RPMI7951 (cell line): ENCODE measurements at places on chromosomes 5 and 9. TPM values are rescaled to one million over a fixed set of nuclear protein-coding genes. Genes with fewer than 3 reads are reported as not detected.
A peak's percentile ranks its signal among the peaks of the same experiment; 100 is the strongest.

Gene PDE8B
- not detected in 2 replicates for total RNA-seq

- DNase-seq = peak; percentile 55
These were observed 133.0 kb downstream of the C9orf50 start for GRCh38 chr9:129487658-129488483.

GRCh38 chr9:76818271-76818670 lies 54.0 kb downstream of the PCA3 start:
- DNase-seq = peak; percentile 98

Gene CD74
- total RNA-seq = 38.7 and 53.3 TPM in 2 replicates

Gene TMEM167A
- total RNA-seq = 117 and 145 TPM in 2 replicates

DNA sequence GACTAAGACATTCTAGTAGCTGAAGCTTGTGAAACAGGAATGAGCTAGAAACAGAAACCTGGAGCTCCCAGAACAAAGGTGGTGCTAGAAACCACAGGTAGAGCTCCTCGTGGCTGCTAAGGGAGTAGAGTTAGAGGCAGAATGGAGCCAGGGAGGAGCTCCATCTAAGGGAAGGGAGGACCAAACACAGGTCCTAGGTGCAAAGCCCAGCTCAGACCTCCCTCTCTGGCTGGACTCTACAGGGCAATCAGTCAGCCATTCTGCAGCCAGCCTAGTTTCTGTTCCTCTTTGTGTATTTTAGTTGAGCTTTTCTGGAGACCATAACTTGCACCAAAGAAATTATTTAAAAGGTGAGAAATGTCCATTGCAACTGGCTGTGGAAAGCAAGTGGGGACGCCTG lies 70.4 kb downstream of the CRB2 start:
- no peak for DNase-seq

DNA sequence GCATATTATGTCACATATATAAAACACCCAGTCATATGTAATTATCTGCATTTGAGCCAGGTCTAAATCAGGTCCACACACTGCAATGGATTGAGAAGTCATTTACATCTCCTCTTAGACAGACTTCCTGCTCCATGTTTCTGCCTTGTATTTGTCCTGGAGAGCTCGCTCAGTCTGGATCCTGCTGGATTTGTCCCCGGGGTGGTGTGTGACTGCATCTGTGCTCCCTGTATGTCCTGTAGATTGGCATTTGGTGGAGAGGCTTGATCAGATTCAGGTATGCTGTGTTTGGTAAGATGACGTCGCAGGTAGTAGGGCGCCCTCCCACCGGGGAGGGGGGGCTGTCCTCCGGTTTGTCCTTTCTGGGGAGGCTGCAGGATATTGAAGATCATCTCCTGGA lies 33.6 kb upstream of the IER5L start:
- no peak for DNase-seq

DNA sequence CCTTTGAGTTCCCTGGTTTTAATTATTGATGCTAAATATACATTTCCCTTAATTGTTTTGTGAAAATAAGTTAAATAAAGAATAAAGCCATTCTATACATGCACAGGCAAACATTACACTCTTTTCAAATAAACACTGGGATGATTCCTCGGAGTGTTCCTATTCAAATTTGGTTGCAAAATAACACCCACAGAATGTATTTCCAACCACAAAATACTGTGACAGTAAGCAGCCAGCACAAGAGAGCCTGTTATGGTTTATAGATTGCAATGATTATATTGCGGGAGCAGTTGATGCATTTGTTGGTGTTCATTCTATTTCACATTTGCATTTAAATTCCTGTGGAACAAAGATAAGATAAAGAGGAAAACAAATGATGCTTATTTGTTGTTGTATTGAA lies 632.6 kb upstream of the WWC1 start:
- DNase-seq = no peak

Gene RNF183
- total RNA-seq = not detected in 2 replicates

DNA sequence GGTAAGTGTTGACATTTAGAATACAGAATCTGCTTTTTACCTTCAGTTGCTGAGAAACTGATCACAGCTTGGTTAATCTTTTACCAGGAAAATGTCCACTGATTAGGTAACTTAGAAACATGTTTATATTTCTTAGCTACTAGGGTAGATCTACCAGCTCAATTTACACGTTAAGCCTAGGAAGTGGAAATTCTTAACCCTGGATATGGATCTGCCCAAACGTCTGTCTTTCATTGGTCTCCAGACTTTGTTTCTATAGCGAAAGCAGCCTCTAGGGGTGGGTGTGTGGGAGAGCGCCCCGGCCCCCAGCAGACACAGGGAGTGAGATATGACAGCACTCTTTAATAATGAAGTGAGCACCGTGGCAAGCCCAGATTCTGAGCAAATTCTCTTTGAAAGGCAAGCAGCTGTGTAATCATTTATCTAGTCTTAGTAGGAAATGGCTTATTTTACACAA lies 141.6 kb upstream of the ZNF608 start:
- DNase-seq = peak; percentile 36

GRCh38 chr5:115666023-115666422 lies 40.2 kb upstream of the TMED7 start:
- no peak for DNase-seq
